ENCODE measurements at places on chromosomes 2 and 18.
A peak's percentile ranks its signal among the peaks of the same experiment; 100 is the strongest.

- no peak for DNase-seq
- no peak overlapping the region for H3K4me3 ChIP-seq
- no peaks in the 10 kb centered on the region for H3K4me1 ChIP-seq
- no peaks in the 10 kb centered on the region for H3K36me3 ChIP-seq
Measured at GRCh38 chr2:220695397-220696279, 876.5 kb downstream of the EPHA4 start.

DNA sequence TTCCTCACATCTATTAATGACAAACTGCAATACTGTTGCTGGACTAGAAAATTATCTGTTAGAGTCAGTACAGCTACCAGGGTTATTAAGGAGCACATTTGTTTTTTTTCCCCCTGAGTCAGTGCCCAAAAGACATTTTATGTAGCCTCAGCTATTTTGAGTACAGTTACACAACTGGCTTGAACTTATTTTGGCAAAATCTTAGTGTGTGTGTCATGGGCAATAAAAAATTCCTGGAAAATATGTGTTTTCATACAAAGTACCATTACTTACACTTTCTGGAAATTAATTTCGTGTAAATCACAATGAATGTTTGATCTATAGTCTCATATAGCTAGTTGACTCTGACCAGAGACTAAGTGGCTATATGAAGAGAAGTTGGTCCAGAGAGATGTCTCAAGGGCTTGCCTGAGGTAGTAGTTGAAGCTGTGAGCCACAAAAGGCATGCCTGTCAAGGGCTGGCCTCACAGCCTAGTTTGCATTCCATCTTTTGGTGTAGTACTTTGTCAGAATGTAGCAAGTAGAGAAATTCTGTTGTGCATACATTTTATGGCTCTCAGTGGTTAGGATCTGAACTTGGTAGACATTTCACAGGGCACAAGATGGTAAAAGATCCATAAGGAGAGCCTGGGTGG lies 283.4 kb downstream of the MTX2 start:
- DNase-seq: no peak
- no peak overlapping the region for H3K4me3 ChIP-seq
- no peaks in the 10 kb centered on the region for H3K36me3 ChIP-seq
- peaks cover 8% of the 10 kb centered on the region for H3K4me1 ChIP-seq
- no peak overlapping the region for H3K27ac ChIP-seq
- no peaks in the 10 kb centered on the region for H3K27me3 ChIP-seq

DNA sequence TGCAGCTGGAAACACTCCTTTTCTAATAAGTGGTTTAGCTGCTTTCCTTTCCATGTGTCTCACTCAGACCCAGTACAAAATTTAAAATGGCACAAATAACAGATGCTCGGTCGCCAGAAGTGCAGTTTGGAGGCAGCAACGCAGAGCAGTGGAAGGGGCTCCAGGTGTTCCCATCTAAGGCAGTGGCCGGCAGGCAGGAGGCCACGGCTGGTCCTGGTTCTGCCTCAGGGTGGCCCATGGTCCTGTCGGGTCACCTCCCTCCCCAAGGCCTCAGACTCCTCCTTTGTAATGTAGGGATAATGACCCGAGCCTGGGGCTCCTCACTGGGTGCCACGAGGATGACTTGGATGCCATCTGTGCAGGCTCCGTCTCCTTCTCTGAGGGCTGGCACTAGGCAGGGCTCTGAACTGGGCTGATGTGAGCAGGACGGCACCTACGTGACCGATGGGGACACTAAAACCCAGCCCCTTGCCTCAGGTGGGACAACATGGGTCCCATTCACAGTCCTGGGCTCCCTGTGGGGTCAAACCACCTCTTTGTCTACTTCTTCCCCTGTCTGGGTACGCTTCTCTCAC lies 80.9 kb upstream of the SLC66A3 start:
- H3K4me3 ChIP-seq: no peak overlapping the region
- H3K27ac ChIP-seq: no peak overlapping the region
- H3K27me3 ChIP-seq: no peaks in the 10 kb centered on the region
- H3K4me1 ChIP-seq: no peaks in the 10 kb centered on the region
- DNase-seq: no peak

DNA sequence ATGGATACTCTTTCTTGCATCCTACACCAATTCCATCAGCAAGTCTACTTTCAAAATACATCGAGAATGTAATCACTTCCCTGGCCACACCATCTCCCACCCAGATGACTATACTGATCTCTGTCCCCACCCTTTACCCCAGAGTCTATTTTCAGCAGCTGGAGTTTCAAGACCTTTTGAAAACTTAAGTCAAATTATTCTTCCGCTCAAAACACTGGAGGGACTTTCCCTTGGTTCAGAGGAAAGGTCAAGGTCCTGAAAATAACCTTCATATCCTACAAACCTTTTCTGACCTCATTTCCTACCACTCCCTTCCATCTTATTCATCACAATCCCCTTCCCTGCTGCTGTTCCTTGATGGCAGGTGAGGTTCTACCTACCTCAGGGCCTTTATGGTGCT lies 58.8 kb upstream of the LYPD6 start:
- no peaks in the 10 kb centered on the region for H3K36me3 ChIP-seq
- no peak for DNase-seq
- H3K4me3 ChIP-seq: no peak overlapping the region
- no peaks in the 10 kb centered on the region for H3K27me3 ChIP-seq
- no peaks in the 10 kb centered on the region for H3K4me1 ChIP-seq

GRCh38 chr2:38057651-38058410 lies 18.1 kb downstream of the CYP1B1 start:
- no peak overlapping the region for H3K27ac ChIP-seq
- no peaks in the 10 kb centered on the region for H3K36me3 ChIP-seq
- H3K4me3 ChIP-seq: no peak overlapping the region
- DNase-seq: no peak
- no peaks in the 10 kb centered on the region for H3K4me1 ChIP-seq

DNA sequence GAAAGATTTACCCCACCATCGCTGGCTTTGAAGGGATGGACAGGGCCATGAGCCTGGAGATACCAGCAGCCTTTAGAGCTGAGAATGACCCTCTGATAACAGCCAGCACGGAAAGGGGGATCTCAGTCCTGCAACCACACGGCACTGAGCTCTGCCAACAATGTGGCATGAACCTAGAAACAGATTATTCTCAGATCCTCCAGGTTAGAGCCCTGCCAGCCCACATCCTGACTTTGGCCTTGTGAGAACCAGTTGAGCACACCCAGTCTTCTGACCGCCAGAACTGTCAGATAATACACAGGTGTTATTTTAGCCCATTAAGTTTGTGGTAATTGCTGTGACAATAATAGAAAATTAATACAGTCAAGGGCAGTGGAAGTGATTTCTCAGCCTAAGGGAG lies 9.4 kb upstream of the GNLY start:
- no peaks in the 10 kb centered on the region for H3K36me3 ChIP-seq
- no peaks in the 10 kb centered on the region for H3K27me3 ChIP-seq
- no peaks in the 10 kb centered on the region for H3K4me1 ChIP-seq
- no peak overlapping the region for H3K27ac ChIP-seq
- no peak overlapping the region for H3K4me3 ChIP-seq

DNA sequence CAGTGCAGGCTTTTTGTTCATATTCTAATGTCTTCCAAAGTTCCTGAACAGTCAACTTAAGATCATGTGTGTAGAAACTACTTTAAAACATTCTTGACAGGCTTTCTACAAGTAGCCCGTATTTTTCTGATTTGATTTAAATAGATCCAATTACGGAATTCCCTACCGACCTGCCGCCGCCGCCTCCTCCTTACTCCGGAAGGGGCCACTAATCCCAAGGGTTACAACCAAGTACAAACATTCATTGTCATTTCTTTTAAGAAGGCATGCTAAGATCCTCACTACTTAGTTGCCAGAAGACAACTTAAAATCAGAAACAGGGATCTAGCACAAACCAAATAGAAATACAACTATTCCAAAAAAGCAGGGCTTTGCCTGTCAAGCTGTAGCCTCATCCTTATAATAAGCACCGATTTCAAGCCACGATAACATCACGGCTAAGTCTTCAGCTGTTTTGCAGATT lies 784 bp downstream of the WDR33 start:
- no peaks in the 10 kb centered on the region for H3K4me1 ChIP-seq
- H3K4me3 ChIP-seq: peak overlapping the region; percentile 96
- H3K27ac ChIP-seq: peak overlapping the region; percentile 92

DNA sequence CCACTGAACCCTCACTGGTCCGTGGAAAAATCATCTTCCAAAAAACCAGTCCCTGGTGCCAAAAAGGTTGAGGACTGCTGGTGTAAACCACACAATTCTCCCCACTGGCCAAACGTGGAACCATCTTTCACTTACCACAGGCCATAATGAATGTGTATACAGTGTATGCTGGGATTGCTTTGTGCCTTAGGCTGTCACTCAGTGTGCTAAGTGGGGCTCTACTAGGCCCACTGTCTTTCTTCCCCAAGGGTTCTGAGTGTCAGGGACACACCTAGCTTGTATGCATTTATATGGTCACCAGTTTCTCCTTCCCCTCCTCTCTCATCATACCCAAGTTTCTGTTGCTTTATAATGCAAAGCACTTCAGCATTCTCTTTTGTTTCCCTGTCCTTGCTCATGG lies 27.2 kb downstream of the SCYGR8 start:
- no peak overlapping the region for H3K27ac ChIP-seq
- no peak overlapping the region for H3K4me3 ChIP-seq
- H3K27me3 ChIP-seq: no peaks in the 10 kb centered on the region
- no peaks in the 10 kb centered on the region for H3K36me3 ChIP-seq
- H3K4me1 ChIP-seq: no peaks in the 10 kb centered on the region
- no peak for DNase-seq

DNA sequence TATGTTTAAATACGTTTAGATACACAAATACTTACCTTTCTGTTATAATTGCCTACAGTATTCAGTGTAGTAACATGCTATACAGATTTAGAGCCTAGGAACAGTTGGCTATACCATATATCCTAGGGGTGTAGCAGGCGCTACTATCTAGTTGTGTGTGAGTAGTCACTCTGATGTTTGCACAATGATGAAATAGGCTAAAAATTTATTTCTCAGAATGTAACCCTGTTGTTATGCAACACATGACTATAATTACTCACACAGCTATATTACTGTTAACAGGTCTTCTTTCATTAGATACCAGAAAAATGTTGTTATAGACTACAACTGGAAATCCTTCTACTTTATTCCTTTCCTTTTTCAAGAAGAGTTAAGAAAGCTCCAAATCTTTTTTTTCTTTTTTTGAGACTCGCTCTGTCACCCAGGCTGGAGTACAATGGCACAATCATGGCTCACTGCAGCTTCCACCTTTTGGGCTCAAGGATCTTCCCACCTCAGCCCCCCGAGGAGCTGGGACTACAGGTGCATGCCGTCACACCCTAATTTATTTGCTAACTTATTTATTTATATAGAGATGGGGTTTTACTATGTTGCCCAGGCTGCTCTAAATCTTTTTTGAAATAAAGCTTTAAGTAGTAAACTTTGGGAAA lies 48.5 kb downstream of the C2orf74 start:
- no peaks in the 10 kb centered on the region for H3K4me1 ChIP-seq
- no peak for DNase-seq
- peak overlapping the region; percentile 27 for H3K27ac ChIP-seq
- no peak overlapping the region for H3K4me3 ChIP-seq
- peaks cover 80% of the 10 kb centered on the region for H3K36me3 ChIP-seq
- no peaks in the 10 kb centered on the region for H3K27me3 ChIP-seq

DNA sequence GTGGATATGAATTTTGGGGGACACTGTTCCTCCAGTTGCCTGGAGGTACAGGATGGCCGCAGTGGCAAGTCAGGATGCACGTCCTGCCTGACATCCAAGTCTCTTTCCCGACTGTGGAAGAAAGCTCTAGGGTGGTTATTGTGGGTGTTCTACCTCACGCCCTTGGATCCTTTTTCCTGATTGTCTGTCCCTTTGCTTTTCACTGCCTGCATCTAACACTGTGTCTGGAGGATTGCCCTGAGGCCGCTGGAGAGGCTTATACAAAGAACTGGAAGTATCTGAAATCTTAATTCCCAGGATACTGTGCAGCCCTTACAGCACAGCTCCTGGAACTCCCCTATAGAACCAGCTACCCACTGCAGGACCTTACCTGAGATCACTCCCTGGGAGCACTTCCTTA lies 250.5 kb downstream of the TFCP2L1 start:
- H3K4me1 ChIP-seq: peaks cover 21% of the 10 kb centered on the region
- DNase-seq: no peak
- H3K27me3 ChIP-seq: peaks cover 46% of the 10 kb centered on the region
- no peaks in the 10 kb centered on the region for H3K36me3 ChIP-seq
- H3K4me3 ChIP-seq: no peak overlapping the region

DNA sequence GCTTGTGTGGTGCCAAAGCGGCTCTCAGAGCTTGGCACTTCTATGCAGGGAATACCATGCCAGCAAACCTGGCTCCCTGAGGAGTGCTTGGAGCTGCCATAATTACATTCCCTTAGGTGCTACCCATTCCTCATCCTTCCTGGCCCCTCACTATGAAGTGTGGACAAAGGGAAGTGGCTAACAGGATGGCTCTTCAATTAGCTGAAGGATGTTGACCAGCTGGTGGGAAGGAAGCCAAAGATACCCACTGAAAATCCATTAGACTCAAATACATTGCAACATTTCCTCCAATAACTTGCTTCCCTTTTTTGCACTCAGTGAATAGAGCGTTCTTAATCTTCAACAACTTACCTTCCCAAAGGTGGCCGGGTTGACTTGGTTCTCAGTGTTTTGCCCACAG lies 8.5 kb downstream of the RFX8 start:
- no peak for DNase-seq
- H3K27me3 ChIP-seq: no peaks in the 10 kb centered on the region
- H3K4me1 ChIP-seq: peaks cover 2% of the 10 kb centered on the region
- no peak overlapping the region for H3K4me3 ChIP-seq
- H3K36me3 ChIP-seq: no peaks in the 10 kb centered on the region

DNA sequence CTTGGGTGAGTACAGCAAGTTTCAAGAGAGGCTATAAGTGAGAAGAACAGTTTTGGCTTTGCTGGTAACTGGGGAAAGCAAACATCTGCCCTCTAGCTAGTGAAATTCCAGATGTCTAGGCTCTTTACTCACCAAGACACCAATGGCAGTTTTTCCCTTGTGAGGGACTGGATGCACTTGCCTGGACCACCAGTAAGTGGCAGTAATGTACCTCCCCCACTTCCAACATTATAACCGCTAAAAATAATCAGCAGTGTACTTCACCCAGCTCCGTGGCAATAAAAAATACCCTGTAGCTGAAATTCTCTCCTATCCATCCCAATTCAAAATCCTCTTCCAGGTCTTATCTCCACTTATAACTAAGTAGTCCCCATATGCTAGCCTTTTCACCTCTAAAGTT lies 383.9 kb downstream of the ARHGAP15 start:
- H3K27me3 ChIP-seq: no peaks in the 10 kb centered on the region
- H3K4me1 ChIP-seq: no peaks in the 10 kb centered on the region
- DNase-seq: peak; percentile 27
- H3K27ac ChIP-seq: no peak overlapping the region
- H3K36me3 ChIP-seq: no peaks in the 10 kb centered on the region

DNA sequence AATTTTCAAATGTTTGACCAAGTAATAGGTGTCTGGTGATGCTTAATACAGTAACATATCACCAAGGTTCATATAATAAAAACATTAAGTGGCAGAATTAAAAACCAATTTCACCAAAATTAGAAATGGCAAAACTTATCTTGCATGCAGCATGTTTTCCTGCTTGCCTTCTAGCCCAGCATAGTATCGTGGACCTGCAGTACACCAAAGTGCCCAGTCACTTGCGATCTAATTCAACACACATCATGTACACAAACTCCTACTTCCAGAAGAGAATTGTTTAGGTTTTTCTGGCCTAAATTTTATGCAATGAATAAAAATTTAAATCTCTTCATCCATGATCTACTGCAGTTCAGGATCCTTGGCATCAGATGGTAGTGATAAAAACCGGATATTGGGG lies 28.9 kb downstream of the LPIN2 start:
- H3K27me3 ChIP-seq: no peaks in the 10 kb centered on the region
- H3K36me3 ChIP-seq: peaks cover 2% of the 10 kb centered on the region
- peaks cover 43% of the 10 kb centered on the region for H3K4me1 ChIP-seq
- DNase-seq: no peak
